ENCODE measurements at places on chromosomes 7 and 10.

DNA sequence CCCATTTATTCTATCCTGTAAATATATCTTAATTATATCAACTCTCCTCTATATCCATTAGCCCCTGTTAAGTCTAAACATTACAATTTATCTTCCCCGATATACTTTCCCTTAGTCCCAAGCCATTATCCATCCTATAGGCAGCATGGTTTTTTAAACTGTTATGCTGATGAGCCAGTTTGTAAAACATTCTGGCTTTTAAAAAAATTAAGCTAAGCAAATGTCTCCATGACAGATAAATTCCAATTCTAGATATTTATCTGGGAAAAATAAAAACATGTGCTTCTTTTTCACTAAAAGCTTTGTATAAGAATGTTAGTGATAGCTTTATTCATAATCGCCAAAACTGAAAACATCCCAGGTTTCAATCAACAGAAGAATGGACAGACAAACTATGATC, 183.2 kb upstream of the GNAI1 start:
- no peak for DNase-seq

DNA sequence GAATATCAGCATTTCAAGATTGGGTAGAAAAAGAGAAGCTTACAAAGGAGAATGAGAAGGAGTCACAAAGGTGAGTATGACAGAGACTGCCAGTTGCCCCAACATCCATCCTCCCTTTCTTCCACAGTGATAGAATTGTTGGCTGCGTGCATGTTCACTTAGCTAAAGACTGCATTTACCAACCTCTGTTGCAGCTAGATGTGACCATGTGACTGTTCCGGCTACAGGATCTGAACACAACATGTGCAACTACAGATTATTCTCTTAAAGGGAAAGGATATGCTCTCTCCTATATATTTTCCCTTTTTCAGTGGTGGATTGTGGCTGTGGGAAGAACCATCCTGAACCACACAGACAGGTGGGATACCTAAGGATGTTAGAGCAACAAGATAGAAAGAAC, 60.5 kb upstream of the ZNRF2 start:
- DNase-seq: no peak

DNA sequence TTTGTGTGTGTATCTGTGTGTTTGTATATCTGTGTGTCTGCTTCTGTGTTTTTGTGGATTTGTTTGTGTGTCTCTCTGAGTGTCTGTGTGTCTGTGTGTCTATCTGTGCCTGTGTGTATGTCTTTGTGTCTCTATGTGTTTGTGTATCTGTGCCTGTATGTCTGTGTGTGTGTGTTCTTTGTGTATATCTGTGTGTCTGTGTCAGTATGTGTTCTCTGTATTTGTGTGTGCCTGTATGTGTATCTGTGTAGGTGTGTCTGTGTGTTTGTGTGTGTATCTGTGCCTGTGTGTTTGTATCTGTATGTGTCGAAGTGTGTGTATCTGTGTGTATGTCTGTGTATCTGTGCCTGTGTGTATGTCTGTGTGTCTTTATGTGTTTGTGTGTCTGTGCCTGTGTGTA, 118.2 kb downstream of the SH2D4B start:
- DNase-seq: no peak

- DNase-seq: peak; percentile 81
Measured at GRCh38 chr7:155763691-155764437, 48.4 kb downstream of the SHH start.

DNA sequence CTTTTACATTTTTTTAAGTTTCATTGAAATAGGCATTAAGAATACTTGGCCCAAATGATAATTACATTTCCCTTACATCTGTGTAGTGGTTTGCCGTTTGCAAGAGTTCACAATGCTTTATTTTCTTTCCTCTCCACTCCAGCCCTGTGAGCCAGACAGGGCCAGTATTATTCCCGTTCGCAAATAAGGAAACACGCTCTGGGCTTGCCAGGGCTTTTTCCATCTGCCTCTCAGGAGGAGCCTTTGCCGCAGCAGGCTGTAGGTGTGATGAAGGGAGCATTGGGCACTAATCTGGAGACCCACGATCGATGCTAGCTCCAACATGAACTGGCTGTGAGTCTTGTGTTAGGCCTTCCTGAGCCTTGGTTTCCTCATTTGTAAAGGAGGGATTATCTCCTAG, 154.4 kb downstream of the GALNT17 start:
- no peak for DNase-seq

GRCh38 chr10:105681051-105681450, 1040.0 kb downstream of the SORCS3 start:
- DNase-seq: no peak

- peak; percentile 35 for DNase-seq
Measured at GRCh38 chr7:155002411-155003091, 373 bp downstream of the PAXIP1 start.

GRCh38 chr10:92757066-92757710, 67.4 kb downstream of the HHEX start:
- DNase-seq: no peak

DNA sequence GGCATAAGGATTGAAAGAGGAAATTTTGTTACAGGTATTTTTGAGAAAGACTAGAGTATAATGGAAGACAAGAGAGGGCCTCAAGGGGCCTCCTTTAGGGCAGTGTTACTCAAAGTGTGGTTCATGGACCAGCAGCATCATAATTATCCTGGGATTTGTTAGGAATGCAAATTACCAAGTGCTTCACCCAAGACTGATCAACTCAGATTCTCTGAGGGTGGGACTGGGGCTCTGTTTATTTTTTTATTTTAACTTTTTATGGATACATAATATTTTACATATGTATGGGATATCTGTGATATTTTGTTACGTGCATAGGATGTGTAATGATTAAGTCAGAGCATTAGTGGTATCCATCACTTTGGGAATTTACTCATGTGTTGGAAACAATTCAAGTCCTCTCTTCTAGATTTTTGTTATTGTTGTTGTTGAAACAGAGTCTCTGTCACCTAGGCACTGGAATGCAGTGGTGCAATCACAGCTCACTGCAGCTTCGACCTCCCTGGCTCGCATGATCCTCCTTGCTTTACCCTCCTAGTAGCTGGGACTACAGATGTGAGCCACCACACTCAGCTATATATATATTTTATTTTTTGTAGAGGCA, 2.2 kb upstream of the KCTD7 start:
- no peak for DNase-seq

DNA sequence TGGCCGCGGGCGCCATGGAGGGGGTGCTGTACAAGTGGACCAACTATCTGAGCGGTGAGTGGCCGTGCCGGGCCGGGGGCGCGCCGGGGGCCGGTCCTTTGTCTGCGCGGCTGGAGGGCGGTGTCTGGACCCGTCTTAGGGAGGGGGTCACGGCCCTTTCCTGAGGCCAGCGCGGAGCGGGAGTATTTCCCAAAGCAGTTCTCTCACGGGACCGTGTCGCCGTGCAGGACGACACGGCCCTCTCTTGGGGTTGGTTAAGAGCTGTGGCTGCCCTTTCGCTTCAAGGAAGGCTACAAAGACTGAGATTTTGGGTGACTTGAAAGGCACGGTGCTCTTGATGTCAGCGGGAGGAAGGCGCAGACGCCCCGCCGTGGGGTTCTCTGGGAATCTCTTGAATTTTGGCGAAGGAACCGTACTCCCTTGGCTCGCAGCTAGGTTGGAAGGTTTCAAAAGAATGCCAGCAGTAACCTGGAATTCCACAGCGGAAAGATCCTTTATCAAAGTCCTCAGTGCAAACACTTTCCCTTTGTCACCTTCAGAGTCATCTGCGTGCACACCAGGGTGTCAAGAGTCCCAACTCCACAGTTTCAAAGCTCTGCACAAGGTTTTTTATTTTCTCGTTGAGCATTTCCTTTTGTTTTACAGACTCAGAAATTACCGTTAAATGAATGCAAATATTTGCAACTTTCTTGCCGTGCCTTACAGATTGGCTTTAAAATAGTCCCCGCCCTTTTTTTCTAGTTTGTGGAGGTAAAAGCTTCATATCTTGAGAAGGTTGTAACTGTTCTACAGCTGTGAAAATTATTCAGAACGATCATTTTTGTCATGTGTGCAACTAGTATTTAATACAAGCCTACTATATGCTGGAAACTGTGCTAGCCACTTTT, 780 bp downstream of the PLEKHA8 start:
- DNase-seq: no peak

GRCh38 chr10:44386546-44387052, 1.7 kb upstream of the CXCL12 start:
- DNase-seq: peak; percentile 35

DNA sequence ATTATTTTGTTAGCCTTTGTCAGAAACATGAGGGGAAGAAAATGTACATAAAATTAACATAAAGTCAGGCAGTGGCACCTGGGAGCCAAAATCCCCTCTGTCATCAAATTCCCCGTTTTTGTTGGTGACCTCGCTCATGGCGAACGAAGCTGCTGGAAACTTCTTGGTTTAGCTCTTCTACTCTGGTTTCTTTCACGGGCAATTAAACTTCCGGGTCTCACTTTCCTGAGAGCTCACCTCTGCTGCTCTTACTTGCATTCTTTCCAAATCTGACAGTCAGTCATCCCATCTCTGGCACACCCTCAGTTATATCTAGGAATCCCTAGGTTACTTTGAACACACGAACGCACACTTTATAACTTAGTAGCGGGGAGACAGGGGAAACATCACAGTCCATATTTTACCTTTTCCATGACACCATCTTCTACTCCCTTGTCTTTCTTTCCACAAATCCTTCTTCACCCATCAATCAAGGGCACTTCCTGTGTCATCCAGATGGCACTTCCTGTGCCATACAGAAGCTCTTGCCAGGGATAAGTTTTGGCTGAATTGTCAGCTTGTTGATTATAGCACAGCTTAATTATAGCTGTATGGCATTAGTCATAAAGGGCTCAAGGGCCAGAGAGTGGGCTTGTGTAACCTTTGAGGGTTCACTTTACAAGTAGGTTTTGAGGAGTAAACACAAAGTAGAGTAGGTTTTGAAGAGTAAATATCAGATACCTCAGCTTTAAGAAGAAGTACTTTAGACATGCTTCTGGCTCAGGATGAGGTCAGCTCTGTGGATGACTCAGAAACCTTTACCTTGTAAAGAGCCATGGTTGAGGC, 105.1 kb downstream of the GATA3 start:
- DNase-seq: no peak

DNA sequence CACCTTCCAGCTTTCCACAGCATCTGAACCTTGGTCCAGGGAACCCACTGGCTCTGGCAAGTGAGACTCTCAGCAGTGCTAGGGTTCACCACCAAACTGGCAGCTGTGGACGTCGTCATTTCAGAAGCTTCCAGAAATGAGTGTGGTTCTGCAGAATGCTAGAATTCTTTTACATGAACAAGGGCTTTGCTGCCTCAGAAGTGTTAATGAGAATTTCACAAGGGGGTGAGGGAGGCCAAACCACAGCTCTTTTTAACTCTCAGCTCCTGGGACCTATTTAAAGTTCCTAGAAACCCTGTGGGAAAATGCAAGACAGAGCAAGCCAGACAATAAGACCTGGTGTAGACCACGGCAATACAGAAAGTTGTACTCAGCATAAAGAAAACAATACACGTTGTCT, 129.3 kb upstream of the BET1 start:
- DNase-seq: no peak

DNA sequence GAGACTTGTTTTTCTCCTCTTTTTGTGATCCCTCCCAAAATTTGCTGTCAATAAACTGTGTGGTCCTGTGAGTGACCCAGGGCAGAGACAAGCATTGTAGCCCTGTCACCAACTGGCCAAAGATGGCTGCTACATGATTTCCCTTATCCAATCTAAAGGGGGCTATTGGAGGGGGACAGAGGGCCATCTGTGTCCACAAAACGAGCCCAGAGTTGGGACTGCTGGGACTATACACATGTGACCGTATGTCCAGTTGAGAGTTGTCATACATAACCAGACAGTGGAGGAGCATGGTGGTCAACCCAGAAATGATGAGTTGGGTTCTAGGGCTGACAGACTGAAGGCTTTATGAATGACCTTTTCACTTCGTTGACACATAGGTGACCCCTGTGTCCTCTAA, 55.3 kb upstream of the SDK1 start:
- DNase-seq: no peak

DNA sequence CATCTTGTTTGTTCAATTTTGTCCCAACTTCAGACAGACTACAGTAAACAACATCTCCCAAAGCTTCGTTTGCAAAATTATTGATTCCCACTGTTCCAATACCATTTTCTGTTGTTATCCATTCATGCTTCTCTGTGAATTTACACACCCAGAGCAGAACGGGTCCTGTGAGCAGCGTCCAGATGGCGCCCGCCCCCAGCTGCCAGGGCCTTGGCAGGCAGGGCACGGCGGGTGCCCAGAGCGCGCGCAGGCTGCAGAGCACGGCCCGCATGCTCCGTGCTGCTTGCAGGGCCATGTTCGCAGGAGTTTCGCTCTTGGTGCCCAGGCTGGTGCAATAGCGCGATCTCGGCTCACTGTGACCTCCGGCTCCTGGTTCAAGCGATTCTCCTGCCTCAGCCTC, 32.5 kb upstream of the SEPTIN7 start:
- no peak for DNase-seq

DNA sequence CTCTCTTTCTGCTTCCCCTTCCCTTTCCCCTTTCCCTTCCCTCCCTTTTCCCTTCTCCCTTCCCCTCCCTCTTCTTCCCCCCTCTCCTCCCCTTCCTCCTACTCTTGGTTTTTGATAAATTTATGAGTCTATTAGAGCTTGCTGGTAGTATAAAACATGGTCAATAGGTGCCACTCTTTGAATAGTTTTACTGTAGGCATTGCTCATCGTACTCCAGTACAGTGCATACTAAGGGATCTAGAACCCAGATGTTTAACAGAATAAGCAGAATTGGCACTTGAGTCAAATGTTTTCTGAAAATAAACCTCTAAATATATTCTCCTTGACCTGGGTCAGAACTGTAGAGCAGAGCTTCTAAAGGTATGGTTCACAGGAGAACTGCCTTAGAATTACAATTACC, 126.7 kb downstream of the SORCS3 start:
- DNase-seq: no peak

DNA sequence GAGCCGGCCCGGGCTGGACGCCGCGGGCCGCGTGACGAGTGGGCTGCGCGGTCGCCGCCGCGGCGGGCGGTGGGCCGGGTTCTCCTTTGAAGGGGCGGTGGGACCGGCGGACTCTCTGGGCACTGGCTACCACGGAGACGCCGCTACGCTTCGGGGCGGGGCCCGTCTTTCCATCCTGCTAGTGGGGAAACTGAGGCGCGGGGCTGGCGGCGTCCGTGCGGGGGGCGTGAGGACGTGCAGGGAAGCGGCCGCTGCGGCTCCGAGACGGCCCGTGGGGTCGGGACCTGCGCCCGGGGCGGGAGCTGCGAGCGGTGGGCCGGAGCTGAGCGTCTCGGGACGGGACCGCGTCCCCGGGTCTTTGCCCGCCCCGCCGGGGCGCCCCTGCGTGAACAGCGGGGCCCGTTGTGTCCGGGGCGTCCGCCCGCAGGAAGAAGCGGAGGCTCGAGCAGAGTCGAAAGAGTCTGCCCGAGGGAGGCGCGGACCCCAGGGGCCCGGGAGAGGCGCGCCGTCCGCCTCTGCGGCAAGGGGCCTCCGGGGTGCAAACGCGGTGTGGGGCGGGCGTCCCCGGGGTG, 548 bp upstream of the BNIP3 start:
- DNase-seq: peak; percentile 24

Measured in stimulated activated effector memory CD8-positive, alpha-beta T cell treated with anti-CD3 and anti-CD28 coated beads, Interleukin-12 subunit alpha, Interleukin-12 subunit beta, amount 100 ng/mL, for 72 hours (primary cell).